Endodermal cell (in vitro differentiated cells): ENCODE measurements at places on chromosomes 2 and 18. TPM values are rescaled to one million over a fixed set of nuclear protein-coding genes. Genes with fewer than 3 reads are reported as not detected.

DNA sequence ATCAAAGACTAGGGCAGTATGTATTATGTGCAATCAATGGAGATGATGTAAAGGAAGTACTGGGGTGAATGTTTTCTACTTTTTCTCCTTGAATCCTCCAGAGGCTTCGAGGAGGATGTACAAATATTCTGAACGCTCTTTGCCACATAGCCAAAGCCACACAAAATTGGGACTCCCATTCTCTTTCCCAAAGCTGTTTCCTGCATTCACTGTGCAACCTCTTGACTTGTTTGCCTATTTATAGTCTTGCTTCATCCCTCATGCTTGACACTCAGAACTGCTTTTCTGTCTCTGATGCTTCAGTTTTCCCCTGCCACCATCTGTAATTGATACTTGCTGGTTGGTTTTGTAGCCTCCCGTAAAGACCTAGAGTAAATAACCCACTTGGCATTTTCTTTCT lies 208.2 kb upstream of the RBMS1 start:
- no peak overlapping the region for H3K4me3 ChIP-seq
- H3K36me3 ChIP-seq = no peaks in the 10 kb centered on the region
- H3K4me1 ChIP-seq = no peaks in the 10 kb centered on the region
- DNase-seq = no peak
- no peak overlapping the region for H3K27ac ChIP-seq

DNA sequence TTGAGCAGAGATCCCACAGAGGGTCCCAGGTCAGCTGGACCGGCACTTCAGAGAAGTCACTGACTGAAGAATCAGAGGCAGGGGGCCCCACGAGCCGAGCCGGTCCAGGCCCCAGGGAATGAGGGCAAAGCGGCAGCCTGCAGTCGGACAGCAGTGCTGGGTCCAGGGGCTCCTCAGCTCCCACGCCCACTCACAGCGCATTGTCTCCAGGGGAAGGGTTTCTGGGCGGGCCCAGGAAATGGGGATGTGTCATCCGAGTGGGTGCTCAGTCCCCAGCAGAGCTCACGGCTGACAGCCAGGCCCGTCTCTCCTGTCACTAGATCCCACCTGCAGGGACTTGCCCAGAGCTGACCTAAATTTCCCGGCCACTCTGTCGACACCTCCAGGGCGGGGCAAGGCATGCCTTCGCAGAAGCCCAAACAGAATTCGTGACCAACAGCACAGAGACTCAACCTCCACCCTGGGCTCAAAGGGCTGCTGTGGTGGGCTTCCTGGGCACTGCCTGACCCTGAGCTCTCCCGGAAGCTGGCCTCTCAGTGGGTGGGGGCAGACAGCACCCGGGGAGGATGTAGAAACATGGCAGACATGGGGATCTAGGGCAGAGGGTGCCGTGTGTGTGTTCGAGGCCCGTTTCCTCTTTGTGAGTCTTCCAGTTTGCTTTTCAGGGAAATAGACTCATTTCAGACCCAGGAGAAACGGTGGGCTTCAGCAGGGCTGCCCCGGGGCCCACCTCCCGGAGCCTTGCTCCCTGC lies 42.1 kb upstream of the TAF1B start:
- no peaks in the 10 kb centered on the region for H3K27me3 ChIP-seq
- DNase-seq = peak; percentile 70
- H3K27ac ChIP-seq = peak overlapping the region; percentile 38
- no peaks in the 10 kb centered on the region for H3K4me1 ChIP-seq
- no peaks in the 10 kb centered on the region for H3K36me3 ChIP-seq
- H3K4me3 ChIP-seq = no peak overlapping the region

The DQX1 gene
- 0.93 to 2.3 TPM (median 1.7 TPM) in 3 replicates for total RNA-seq

The FN1 gene
- total RNA-seq = 2,470 and 2,721 TPM in 2 replicates

GRCh38 chr2:196681510-196681909 lies 42.0 kb downstream of the CCDC150 start:
- peaks cover 32% of the 10 kb centered on the region for H3K36me3 ChIP-seq
- no peak for DNase-seq
- H3K4me1 ChIP-seq = no peaks in the 10 kb centered on the region
- H3K27me3 ChIP-seq = no peaks in the 10 kb centered on the region
- H3K4me3 ChIP-seq = no peak overlapping the region

The LYG1 gene
- total RNA-seq = 0.35 to 0.53 TPM in 2 of 3 replicates, not detected in the other

The EVX2 gene
- total RNA-seq = not detected in 3 replicates

The IRS1 gene
- 7.5 to 18.5 TPM (median 16.2 TPM) in 3 replicates for total RNA-seq

The PLEK gene
- not detected in 3 replicates for total RNA-seq

GRCh38 chr2:15544227-15544626 lies 16.9 kb downstream of the NBAS start:
- no peak for DNase-seq
- peaks cover 6% of the 10 kb centered on the region for H3K36me3 ChIP-seq
- H3K4me3 ChIP-seq = no peak overlapping the region
- H3K27ac ChIP-seq = no peak overlapping the region

The CAPN13 gene
- total RNA-seq = 17.1 to 29.5 TPM (median 28.0 TPM) in 3 replicates

The TMEM237 gene
- total RNA-seq = 27.0 to 51.8 TPM (median 49.3 TPM) in 3 replicates

- no peak overlapping the region for H3K27ac ChIP-seq
- H3K27me3 ChIP-seq = no peaks in the 10 kb centered on the region
- H3K4me3 ChIP-seq = no peak overlapping the region
Measured at GRCh38 chr2:101706819-101707177, 9.3 kb downstream of the MAP4K4 start.

GRCh38 chr18:44341759-44342158 lies 338.9 kb upstream of the SETBP1 start:
- no peaks in the 10 kb centered on the region for H3K36me3 ChIP-seq
- H3K4me1 ChIP-seq = no peaks in the 10 kb centered on the region
- H3K27ac ChIP-seq = no peak overlapping the region

- H3K4me1 ChIP-seq = no peaks in the 10 kb centered on the region
- H3K36me3 ChIP-seq = no peaks in the 10 kb centered on the region
- H3K27me3 ChIP-seq = peaks cover 89% of the 10 kb centered on the region
- DNase-seq = no peak
Measured at GRCh38 chr2:166373951-166374350, 1.8 kb downstream of the SCN9A start.

GRCh38 chr18:37539236-37539635 lies 26.4 kb downstream of the CELF4 start:
- no peaks in the 10 kb centered on the region for H3K36me3 ChIP-seq
- H3K4me3 ChIP-seq = no peak overlapping the region
- no peak overlapping the region for H3K27ac ChIP-seq
- H3K27me3 ChIP-seq = peaks cover 33% of the 10 kb centered on the region

GRCh38 chr18:40222776-40223175 lies 1732.3 kb upstream of the PIK3C3 start:
- H3K4me3 ChIP-seq = no peak overlapping the region
- H3K27ac ChIP-seq = no peak overlapping the region
- DNase-seq = no peak
- no peaks in the 10 kb centered on the region for H3K27me3 ChIP-seq

- H3K27me3 ChIP-seq = no peaks in the 10 kb centered on the region
- H3K4me1 ChIP-seq = no peaks in the 10 kb centered on the region
- H3K36me3 ChIP-seq = no peaks in the 10 kb centered on the region
- no peak for DNase-seq
- no peak overlapping the region for H3K27ac ChIP-seq
Measured at GRCh38 chr2:216016581-216016980, 3.2 kb upstream of the MREG start.

- peaks cover 10% of the 10 kb centered on the region for H3K4me1 ChIP-seq
- H3K27me3 ChIP-seq = no peaks in the 10 kb centered on the region
- peak overlapping the region; percentile 14 for H3K27ac ChIP-seq
Measured at GRCh38 chr2:61529944-61530735, 8.0 kb downstream of the XPO1 start.

DNA sequence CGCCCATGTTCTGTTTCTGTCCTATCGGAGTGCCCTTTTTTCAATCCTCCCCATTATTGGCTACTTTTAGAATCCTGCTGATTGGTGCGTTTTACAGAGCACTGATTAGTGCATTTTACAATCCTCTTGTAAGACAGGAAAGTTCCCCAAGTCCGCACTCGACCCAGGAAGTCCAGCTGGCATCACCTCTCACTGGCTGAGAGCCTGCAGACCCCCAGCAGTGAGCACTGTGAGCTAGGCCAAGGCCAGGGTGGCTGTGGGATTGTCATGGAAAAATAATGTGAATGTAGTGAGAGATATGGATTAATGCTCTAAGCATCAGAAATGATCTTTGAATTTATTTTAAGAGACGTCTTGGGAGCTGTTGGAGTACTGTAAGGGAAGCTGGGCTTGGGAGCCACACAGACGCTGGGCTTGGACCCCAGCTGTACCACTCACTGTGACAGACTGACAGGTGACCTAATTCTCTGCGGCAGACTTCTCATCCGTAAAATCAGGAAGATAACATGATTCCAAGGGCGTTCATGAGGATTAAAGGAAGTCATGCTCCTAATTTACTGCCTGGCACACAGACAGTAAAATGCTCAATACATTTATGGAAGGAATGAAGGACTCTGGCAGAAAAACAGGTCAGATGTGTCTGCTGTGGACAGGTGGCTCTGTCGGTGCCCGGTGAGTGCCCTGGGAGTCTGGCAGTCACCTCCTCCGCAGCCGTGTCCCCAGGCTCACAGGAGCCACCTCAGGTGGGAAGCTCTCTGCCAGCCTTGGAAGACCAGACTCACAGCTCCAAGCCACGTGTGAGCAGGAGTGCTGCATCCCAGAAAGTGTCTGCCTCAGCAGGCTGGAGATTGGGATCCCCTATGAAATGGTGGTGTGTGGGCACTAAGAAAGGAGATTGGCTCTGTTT lies 105.5 kb downstream of the FAM168B start:
- no peak overlapping the region for H3K4me3 ChIP-seq
- H3K4me1 ChIP-seq = peaks cover 8% of the 10 kb centered on the region
- no peak overlapping the region for H3K27ac ChIP-seq
- DNase-seq = no peak
- no peaks in the 10 kb centered on the region for H3K27me3 ChIP-seq

GRCh38 chr2:305366-305765 lies 17.5 kb upstream of the ALKAL2 start:
- no peak overlapping the region for H3K27ac ChIP-seq
- DNase-seq = no peak
- H3K4me1 ChIP-seq = no peaks in the 10 kb centered on the region
- H3K27me3 ChIP-seq = no peaks in the 10 kb centered on the region
- no peaks in the 10 kb centered on the region for H3K36me3 ChIP-seq

The HNMT gene
- 3.1 to 10.6 TPM (median 8.4 TPM) in 3 replicates for total RNA-seq

The VSNL1 gene
- 0.33 to 1.5 TPM (median 1.4 TPM) in 3 replicates for total RNA-seq

DNA sequence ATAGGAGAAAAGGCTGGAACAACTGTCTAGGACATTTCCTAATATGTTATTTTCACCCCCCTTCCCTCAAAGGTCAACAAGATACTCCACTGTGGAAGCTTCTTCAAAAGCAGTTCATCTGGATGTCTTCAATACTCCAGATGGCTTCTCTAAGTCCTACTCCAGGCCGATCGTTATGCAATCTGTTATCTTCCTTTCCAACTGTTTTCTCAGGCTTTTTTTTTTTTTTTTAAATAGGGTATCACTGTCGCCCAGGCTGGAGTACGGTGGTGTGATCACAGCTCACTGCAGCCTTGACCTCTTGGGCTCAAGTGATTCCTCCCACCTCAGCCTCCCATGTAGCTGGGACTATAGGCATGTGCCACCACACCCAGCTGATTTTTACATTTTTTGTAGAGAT lies 26.3 kb downstream of the ATP8B1 start:
- H3K27me3 ChIP-seq = no peaks in the 10 kb centered on the region
- no peak for DNase-seq
- no peak overlapping the region for H3K4me3 ChIP-seq
- H3K36me3 ChIP-seq = no peaks in the 10 kb centered on the region
- no peak overlapping the region for H3K27ac ChIP-seq
